ENCODE measurements at places on chromosomes 2 and 18.

- no peak for DNase-seq
Observed at GRCh38 chr2:178829981-178830380, 22.8 kb upstream of the TTN start.

- no peak for DNase-seq
Observed at GRCh38 chr2:187964746-187965145, 326.9 kb upstream of the GULP1 start.

DNA sequence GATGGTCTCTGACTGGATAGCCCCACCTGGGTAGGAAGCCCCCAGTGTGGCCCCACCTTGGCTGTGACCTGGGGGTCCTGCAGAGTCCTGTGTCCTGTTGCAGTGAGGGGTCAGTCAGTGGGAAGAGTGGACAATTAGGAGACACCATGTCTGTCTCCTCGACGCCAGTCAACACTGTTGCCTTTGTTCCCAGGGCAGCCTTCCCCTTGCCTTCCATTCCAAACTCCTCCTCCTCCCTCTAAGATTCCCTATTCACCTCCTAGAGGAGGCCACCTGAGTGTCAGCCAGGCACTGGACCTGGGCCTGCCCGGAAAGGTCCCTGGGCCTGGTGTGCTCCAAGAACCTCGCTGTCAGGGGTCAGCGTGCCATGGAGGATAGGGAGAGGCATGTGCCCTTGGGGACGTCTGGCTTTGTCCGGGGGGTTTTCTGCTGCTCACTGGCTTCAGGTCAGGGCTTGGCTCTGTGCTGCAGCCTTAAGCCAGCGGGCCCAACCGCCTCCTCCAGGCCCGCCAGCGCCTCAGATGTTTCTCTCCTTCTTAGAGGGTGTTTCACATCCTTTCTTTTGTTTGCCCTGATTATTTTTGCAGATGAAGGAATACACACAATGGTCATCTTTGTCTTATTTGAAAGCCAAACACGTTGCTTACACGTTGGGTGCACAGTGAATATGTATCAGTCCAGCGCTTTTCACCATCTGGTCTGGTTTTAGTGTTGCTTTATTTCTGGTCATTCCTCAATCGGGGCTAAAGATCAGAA is 68.9 kb downstream of the HPCAL1 start:
- no peak for DNase-seq

DNA sequence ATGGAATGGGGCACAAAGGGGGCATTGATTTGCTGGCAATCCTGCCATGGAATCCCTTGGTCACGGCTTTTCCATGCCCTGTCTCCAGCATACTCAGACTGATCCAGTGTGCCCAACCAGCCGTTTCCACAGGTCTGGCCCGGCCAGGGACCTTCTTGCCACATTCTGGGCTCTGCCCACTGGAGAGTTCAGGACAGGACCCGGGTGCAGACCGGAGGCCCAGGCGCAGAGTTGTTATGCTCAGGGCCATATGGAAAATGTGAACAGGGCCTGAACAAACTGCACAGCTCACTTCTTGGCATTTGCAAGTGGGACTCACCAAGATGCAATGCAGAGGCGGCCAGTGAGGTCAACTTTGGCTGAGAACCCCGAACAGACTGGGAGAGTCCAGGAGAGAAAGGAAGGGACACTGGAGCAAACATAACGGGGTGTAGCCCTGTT is 15.6 kb upstream of the ASAP2 start:
- no peak for DNase-seq

- DNase-seq: no peak
Observed at GRCh38 chr2:239697399-239698164, 296.8 kb upstream of the HDAC4 start.

DNA sequence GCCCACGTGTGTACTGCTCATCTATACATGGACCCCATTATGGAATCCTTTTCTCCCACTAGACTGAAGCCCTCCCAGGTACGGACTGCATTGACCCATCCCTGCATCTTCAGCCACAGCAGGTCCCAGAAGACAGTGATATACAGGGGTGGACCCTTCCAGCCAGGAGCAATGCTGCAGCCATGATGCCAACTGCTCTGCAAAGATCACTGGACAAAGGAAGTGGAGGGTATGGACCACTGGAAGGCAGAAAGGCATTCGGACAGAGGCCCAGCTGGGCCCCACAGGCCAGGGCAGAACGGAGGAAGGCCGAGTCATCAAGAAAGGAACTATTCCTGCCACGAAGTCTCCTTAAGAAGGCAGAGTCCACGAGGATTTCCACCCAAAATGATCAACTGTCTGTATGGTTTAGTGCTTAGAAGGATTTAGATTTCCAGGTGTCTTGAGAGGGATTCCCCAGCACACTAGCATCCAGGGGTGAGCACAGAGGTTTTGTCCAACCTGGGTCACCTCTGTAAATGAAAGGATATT is 93.4 kb downstream of the TWIST2 start:
- no peak for DNase-seq

DNA sequence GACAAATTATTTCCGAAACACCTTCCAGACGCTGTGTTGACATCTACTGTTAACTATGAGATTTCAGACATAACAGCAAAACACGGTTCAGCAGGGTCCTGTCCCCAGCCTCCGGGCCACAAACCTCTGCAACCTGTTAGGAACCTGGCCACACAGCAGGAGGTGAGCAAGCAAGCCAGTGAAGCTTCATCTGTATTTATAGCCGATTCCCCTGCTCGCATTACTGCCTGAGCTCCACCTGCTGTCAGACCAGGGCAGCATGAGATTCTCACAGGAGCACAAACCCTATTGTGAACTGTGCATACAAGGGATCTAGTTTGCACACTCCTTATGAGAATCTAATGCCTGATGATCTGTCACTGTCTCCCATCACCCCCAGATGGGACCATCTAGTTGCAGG is 31.1 kb downstream of the NDUFA10 start:
- DNase-seq: no peak
